ENCODE measurements at places on chromosomes 6 and 20. TPM values are rescaled to one million over a fixed set of nuclear protein-coding genes. Genes with fewer than 3 reads are reported as not detected.

DNA sequence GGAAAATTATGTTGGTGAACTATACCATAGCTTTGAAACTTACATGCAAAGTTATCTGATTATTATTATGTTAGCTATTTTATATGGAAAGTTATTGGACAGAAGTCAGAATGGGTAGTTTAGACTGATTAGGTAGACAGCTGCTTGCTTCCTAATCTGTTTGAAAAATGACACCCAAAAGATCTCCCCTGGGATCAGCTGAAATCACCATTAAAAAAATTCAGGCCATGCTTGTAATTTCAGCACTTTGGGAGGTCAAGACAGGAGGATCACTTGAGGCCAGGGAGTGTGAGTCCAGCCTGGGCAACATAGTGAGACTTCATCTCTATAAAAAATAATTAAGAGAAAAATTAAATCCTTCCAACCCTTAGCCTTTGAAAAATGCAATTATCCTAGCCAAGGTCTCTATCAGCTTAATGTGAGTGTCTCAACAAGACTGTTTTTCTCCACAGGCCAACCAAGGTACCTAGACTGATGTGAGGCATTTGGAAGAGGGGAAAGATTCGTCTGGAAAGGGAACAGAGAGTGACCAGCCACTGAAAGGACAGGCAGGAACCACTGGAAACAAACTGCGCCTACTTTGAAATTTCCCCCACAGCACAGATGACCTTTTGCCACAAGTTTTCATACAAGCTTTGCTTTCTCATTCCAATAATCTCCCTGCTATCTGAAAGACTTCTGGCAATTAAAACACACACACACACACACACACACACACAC lies 232.3 kb downstream of the GMPR start:
- H3K27me3 ChIP-seq, result no peaks in the 10 kb centered on the region
- H3K4me1 ChIP-seq, result peaks cover 25% of the 10 kb centered on the region
- H3K36me3 ChIP-seq, result no peaks in the 10 kb centered on the region
- no peak overlapping the region for H3K27ac ChIP-seq

- DNase-seq, result no peak
- no peaks in the 10 kb centered on the region for H3K36me3 ChIP-seq
- H3K4me3 ChIP-seq, result no peak overlapping the region
- H3K27ac ChIP-seq, result no peak overlapping the region
Measured at GRCh38 chr6:132860254-132860653, 45.9 kb downstream of the RPS12 start.

SNHG17 gene
- 43.9 TPM for total RNA-seq

GJA1 gene
- total RNA-seq, result not detected

- no peaks in the 10 kb centered on the region for H3K27me3 ChIP-seq
- H3K27ac ChIP-seq, result no peak overlapping the region
- H3K36me3 ChIP-seq, result no peaks in the 10 kb centered on the region
- no peaks in the 10 kb centered on the region for H3K4me1 ChIP-seq
Measured at GRCh38 chr6:38501931-38502330, 137.8 kb downstream of the BTBD9 start.

- no peaks in the 10 kb centered on the region for H3K27me3 ChIP-seq
- H3K4me3 ChIP-seq, result no peak overlapping the region
- H3K27ac ChIP-seq, result no peak overlapping the region
- H3K36me3 ChIP-seq, result no peaks in the 10 kb centered on the region
Measured at GRCh38 chr6:134686071-134686470, 263.8 kb downstream of the ALDH8A1 start.
